ENCODE measurements at places on chromosomes 11 and 22.

GRCh38 chr22:42702675-42703074 is 18.0 kb downstream of the A4GALT start:
- no peak for DNase-seq

DNA sequence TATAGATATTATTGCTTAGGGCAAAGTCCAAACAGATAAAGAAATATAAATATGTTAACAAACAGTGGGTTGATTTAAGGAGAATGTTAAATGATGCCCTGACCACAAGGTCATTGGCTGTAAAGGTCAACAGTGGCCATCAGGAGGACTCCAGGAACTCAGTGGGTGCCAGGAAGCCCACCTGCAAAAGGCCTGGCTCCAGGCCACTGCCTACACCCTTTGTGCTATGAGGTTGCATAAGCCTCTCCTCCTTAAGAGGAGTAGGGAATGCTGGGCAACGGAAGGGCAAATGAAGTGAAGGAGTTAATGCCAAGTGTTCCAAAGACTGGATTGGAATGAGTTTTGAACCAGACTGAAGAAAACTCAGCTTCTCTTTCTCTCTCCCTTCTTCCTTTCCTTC is 73.3 kb upstream of the ALX4 start:
- DNase-seq: no peak

DNA sequence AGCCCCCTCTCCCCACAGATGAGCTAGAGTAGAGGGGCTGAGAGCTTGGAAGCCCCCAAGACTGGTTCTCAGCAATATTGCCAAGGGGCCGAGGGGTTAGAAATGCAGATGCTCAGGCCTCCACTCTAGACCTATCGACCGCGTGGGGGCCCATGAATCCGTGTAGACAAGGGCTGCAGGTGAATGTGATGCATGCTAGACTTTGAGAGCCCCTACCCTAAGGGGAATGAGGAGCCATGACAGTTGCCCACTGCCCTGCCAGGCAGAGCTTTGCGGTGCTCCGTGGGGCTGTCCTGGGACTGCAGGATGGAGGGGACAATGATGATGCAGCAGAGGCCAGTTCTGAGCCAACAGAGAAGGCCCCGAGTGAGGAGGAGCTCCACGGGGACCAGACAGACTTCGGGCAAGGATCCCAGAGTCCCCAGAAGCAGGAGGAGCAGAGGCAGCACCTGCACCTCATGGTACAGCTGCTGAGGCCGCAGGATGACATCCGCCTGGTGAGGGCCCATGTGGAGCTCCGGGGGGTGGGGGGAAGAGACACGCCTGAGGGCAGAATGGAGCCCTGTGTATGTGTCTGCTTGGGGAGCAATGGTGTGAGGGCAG is 1.3 kb downstream of the SSH3 start:
- no peak for DNase-seq

GRCh38 chr11:116275635-116276034 is 497.2 kb downstream of the BUD13 start:
- no peak for DNase-seq

DNA sequence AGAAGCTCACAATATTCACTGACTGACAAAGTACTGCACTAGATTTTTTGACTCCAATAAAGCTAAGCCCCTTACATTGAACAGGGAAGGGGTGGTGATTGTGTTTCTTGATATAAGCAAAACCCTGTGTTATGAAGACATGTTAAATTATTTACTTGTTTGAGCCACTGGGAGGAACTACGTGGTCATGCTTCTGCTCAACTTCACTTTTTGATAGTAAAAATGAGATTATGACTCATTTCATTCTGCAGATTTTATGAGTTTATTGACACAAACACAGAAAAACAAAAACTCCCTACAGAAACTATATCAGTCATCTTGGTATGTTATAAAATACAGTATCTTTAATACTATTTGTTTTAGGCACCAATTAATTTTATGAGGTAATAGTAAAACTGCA is 124.7 kb downstream of the CADM1 start:
- no peak for DNase-seq

DNA sequence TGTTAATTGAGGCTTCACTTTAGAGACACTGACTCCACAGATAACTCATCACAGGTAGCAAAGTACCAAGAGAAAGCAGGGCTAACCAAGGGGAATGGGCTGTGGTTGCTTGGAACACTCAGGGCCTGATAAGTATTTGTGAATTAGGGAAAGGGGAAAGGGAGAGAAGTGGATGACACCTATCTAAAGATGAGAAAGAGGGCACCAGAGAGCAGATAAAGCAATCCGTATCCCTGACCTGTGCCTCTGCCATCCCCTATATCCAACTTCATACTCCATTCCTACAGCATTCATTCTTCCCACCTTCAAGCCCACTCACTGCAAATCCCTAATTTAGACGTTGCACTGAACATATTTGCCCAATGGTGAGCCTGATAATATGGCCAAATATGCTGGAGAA is 43.0 kb upstream of the API5 start:
- DNase-seq: no peak

- DNase-seq: no peak
These were observed 41.7 kb downstream of the FAM227A start for GRCh38 chr22:38614332-38615063.

GRCh38 chr11:69587454-69588090 is 53.4 kb upstream of the CCND1 start:
- no peak for DNase-seq

DNA sequence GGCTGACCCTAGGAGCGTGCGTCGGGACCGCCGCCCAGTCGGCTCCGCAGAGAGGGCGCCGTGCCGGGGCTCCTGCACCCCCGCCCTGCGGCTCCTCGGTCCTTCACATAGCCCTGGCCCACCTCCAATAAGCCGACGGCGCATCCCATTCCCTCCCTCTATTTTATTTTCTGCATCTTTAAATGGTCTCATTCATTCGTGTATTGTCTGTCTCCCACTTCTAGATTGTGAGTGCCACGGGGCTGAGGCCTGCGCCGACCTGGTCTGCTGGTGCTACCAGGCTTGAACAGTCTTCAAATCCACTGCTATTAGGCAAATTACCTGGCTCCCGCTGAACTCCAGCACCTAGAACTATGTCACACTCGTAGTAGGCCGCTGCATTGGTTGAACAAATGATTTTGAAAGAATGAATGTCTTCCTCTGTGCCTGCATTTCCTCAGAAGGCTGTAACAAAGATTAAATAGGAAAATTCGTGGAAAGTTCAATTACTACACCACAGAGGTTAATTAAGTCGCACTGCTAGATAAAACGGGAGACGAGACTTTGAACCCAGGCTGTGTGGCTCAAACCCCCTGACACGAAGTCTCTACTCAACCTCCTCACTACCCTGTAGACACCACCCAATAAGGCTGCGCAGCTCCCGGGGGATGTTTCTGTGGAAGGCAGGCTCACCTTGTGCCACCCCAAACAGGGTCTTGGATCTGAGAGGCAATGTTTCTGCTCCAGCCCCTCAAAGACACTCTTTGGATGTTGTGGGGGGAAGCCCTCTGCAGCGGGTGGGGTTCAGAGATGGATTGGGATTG is 1.2 kb upstream of the PPP1R14B start:
- no peak for DNase-seq

DNA sequence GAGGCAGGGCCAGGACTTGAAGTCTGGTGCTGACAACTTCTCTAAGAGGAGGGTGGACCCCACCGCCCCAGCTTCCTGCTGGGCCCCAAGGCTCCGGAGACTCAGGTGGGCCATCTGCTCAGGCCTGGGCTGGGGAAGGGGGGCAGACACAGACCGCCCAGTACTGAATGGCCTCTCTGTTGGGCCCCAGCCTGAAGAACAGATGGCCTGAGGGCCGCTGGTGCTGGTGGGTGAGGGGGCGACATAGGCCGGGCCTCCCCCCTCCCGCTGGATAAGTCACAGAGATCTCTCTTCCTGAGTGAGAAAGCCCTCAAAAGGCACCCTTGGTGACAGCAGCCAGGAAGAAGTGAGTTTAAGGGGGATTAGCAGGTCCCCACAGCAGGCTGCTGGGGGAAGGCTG is 12.5 kb upstream of the TP53I11 start:
- DNase-seq: no peak

GRCh38 chr11:67024410-67024809 is 1.5 kb downstream of the SYT12 start:
- peak; percentile 28 for DNase-seq

- DNase-seq: no peak
These were observed 48.0 kb downstream of the FAT3 start for GRCh38 chr11:92272651-92273050.

All from T-helper 9 cell (primary cell).